ENCODE measurements at places on chromosomes 12 and 14.

GRCh38 chr12:71183846-71184245 is 26.0 kb upstream of the TSPAN8 start:
- DNase-seq, result no peak

DNA sequence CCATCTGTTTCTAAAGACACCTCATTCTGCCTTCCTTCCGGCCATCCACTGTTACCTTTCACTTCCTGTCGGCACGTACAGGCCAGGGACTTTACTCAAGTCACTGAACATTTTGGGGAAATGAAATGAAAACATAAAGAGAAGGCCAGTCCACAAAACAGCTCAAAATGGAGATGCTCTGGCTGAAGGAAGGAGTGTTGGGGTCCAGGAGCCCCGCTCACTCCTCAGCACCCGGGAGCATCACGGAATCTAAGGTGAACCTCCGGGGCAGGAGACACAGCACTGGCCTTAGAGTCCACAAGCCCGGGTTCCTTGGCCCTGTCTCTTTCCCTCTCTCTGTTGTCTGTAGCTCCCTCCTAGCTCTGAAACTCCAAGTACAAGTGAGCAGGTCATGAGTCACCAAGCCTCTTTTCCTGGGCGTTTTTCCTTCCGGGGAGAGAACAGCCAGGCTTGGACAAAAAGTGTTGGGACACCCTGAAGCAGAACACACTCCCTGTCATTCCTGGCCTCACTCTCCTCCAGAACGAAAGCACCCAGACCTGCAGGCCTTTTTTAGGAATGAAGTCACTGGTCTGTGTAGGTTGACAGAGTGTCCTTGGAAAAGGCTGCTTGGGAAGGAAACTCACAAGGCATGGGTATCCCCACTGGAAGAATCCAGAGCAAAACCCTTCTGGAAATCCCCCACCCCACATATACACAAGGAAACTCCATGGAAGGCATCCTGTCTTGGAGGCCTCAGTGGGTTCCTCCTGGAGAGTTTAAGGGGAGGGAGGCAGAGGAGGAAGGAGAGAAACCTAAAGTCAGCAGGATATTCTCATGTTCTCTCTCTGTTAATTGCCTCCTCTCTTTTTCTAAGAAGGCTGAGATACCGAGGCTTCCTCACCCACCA is 245.3 kb downstream of the ZFP36L1 start:
- no peak for DNase-seq

GRCh38 chr14:105041841-105042765 is 21.2 kb upstream of the CDCA4 start:
- no peak for DNase-seq

- DNase-seq, result no peak
These were observed 12.8 kb upstream of the ACVR1B start for GRCh38 chr12:51938726-51939125.

DNA sequence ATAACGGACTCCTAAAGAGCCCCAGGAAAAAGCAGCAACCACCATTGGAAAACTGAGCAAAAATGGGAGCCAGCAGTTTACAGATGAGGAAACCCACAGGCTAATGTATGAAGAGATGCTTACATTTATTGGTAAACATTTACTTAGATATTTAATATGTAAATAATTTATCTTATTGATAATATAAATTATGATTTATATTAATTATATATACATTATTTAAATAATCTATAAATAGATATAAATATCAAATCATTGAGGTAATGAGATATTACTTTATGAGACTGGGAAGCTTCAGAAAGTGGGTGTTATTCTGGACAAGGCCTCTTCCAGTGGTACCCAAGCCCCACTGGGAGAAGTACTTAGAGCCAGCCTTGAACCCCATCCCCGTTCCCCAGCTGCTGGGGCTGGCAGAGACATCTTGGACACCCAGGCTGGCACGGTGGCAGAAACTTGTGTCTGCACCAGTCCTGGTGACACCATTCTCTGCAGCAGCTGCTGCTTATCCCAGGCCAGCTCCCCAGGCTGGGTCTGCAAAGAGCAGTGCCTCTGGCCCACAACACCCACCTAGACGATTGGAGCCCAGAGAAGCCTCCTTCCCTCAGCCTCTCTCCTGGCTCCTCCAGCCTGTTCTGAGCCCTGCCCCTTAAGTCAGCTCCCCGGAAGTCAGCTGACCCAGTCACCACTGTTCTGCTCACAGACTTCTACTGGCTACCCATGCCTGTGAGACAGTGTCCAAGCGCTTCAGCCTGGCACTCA is 25.9 kb downstream of the ISCA2 start:
- no peak for DNase-seq

DNA sequence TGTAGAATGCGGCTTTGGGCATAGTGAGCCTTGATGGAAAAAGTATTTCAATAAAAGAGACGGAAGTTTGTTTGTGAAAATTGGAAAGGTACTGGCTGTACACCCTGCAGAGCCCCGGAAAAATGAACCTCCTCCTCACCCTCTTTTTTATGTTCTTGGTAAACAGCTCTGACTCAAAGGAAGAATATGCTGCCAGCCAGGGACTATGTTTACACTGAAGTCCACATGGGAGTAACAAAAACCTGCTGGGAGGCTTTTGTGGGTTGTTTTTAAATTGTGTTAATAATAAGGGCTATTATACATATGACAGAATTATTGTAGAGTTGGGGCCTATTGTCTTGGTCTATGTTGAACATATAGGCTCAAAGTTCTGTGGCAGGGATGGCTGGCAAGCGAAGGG is 70.7 kb downstream of the TTC8 start:
- no peak for DNase-seq

GRCh38 chr12:1533205-1533601 is 61.2 kb downstream of the FBXL14 start:
- no peak for DNase-seq

GRCh38 chr12:69527506-69528272 is 57.5 kb downstream of the FRS2 start:
- DNase-seq, result no peak

DNA sequence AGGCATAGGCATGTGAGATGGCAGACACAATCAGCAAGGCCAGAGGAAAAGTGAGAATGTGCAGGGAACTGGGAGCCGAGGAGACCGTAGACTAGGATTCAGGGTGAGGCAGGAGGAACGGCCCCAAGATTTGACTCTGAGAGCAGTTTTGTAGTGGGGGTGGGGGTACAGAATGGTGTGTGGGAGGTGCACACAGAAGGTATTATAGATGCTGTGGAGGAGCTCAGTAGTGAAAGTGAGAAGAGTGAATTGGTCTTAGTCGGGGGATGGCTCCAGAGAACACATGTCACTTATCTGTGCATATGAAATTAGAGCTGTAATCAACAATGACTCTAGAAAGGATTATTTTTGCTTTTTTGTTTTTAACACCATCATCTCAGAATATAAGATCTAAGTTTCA is 11.9 kb downstream of the ZNF664 start:
- no peak for DNase-seq

- DNase-seq, result no peak
These were observed 13.9 kb downstream of the KRT7 start for GRCh38 chr12:52246720-52247621.

DNA sequence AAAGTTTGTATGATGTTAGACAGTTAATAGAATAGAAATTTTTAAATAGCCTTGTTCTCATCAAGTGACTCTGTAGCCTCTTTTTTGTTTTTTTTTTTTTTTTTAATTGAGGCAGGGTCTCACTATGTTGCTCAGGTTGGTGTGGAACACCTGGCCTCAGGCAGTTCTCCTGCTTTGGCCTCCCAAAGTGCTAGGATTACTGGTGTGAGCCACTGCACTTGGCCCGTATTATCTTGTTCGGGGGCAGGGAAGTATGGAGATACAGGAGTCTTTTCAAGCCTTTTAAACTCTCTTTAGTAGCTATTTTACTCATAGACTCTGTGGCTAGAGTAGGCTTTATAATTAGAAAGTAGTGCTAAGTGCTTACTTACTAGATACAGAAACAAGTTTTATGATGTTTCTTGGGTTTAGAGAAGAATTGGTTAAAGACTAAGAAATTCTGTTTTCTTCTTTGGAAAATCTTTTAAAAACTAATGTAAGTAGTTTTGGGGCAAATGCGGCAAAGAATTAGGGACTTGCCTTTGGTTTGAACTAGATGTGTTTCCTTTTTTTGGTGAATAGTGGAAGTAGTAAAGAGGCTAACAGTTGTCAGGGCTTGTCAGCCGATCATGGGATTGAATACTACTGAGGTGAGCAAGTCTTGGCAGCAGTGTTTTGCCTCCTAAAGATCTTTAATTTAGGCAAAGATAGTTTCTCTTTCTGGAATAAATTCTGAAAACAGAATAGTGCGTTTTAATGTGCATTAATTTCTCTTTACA is 31.3 kb downstream of the FBXO34 start:
- no peak for DNase-seq

DNA sequence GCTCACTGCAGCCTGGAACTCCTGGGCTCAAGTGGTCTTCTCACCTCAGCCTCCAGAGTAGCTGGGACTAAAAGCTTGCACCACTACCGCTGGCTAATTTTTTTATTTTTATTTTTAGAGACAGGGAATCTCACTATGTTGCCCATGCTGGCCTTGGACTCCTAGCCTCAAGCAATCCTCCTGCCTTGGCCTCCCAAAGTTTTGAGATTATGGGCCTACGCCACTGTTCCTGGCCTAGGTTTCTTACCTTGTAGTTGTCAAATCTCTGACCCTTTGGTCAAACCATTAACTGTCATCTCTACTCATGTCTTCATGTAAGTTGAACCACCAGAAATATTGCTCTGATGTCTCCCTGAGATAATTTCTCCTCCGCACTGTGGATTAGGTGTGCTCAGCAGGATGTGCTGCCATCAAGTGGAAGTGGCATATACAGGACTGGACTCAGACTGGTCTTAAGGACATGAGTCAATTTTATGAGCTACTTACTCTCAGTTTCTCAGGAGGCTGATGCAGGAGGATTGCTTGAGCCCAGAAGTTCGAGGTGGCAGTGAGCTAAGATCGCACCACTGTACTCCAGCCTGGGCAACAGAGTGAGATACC is 28.5 kb downstream of the ACTR6 start:
- DNase-seq, result no peak

DNA sequence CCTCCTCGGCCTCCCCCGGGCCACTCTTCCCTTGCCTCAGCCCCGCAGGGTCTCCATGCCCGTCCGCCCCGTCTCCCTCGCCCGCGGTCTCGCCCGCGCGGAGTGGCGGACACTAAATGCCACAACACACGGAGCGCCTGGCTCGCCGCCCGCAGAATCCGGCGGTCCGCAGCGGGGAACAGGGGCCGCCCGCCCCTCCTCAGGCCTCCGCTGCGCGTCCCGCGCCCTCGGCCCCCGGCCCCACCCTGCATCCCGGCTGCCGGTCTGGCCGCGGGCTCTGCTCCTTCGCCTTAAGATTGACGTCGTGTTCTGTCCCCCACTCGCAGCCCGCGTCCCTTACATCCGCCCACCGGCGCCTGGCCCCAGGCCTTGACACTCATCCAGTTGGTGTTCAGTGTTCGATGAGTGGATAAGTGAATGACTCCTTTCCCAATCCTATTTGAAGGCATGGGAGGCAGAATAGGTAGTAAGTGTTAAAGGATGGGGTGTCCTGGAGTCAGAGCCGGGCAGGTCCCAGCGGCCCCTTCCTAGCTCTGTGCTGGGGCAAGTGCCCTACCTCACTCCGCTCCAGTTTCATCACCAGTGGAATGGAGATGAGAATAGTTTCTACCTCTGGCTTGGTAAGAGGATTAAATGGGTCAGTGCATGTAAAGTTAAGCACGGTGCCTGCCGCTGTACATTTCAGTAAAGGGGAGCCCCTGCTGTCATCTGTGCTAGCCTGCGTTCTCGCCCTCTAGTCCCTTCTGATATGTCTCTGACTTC is 622 bp downstream of the TECPR2 start:
- no peak for DNase-seq
